G401 (cell line): ENCODE measurements at places on chromosomes 16 and 17.

- peak; percentile 38 for DNase-seq
Observed at GRCh38 chr17:59165933-59166342, 10.4 kb downstream of the PRR11 start.

DNA sequence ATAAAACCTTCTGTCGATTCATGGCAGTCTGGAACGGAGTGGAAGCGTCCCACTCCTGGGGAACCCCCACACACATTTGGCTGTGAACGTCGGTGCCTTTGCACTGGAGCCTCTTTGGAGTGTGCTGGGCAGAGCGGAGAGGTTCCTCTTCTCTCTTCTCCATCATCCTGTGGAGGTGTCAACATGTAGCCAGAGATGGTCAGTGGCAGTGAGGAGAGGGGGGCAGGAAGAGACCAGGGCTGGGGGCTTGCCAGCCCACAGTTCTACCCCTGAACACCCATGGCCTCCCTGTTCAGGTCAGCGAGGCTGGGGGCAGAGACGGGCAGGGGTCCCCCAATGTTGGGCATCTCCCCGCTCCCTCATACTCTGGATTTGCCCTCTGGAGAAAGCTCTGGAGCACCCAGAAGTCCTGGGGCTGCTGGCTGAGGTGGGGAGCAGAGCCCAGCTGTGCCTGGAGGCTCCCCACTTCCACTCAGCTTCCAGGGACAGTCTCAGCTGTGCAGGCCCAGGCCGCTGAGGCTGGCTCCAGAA, 223.7 kb downstream of the SEC14L1 start:
- DNase-seq: peak; percentile 54

DNA sequence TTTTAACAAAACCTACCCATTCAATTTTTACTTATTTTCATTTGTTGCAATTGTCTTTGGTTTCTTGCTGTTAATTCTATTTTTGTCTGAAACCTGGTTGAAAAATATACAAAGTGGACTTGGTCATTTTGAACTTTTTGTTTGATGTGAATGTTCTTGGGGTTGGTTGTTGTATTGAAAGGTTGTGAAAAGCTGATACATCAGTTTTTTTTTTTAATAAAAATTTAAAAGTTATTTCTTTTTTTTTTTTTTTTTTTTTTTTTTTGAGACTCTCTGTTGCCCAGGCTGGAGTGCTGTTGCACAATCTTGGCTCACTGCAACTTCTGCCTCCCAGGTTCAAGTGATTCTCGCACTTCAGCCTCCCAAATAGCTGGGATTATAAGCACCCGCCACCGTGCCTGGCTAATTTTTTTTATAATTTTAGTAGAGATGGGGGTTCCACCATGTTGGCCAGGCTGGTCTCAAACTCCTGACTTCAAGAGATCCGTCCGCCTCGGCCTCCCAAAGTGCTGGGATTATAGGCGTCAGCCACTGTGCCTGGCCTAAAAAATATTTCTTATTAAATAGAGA, 28.9 kb downstream of the WIPF2 start:
- DNase-seq: no peak

GRCh38 chr16:20874088-20874581, 26.0 kb downstream of the DCUN1D3 start:
- DNase-seq: no peak

GRCh38 chr17:75779987-75780889, 4.4 kb upstream of the UNK start:
- DNase-seq: no peak

- no peak for DNase-seq
Observed at GRCh38 chr17:806781-807522, 24.8 kb downstream of the MRM3 start.

GRCh38 chr16:89174055-89174827, 2.7 kb downstream of the CDH15 start:
- peak; percentile 28 for DNase-seq

- DNase-seq: no peak
Observed at GRCh38 chr17:29650396-29650795, 27.7 kb upstream of the CORO6 start.

DNA sequence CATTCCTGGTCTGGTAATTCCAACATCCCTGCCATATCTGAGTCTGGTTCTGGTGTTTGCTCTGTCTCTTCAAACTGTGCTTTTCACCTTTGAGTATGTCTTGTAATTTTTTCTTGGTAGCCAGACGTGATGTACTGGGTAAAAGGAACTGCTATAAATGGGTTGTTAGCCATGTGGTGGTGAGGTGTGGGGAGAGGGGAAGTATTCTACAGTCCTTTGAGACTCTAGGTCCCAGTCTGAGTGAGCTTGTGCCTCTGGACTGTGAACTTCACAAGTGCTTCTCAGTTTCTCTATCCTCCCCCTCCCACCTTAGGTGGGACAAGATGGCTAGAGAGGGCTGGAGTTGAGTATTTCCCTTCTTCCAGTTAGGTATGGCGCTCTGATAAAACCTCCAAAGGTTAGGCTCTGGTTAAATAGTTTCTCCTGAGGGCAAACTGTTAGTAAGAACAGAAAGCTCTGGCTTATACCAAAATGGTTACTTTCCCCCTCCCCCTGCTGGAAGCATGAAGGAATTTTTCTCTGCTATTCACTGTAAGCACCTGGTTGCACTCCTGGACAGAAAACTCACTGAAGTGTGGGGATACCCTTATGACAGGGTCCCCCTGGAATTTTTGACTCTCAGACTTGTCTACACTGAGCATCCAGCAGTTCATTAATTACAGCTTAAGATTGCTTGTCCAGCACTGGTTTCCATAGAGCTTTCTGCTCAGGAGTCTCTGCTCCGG, 87.8 kb downstream of the MARCHF10 start:
- no peak for DNase-seq

DNA sequence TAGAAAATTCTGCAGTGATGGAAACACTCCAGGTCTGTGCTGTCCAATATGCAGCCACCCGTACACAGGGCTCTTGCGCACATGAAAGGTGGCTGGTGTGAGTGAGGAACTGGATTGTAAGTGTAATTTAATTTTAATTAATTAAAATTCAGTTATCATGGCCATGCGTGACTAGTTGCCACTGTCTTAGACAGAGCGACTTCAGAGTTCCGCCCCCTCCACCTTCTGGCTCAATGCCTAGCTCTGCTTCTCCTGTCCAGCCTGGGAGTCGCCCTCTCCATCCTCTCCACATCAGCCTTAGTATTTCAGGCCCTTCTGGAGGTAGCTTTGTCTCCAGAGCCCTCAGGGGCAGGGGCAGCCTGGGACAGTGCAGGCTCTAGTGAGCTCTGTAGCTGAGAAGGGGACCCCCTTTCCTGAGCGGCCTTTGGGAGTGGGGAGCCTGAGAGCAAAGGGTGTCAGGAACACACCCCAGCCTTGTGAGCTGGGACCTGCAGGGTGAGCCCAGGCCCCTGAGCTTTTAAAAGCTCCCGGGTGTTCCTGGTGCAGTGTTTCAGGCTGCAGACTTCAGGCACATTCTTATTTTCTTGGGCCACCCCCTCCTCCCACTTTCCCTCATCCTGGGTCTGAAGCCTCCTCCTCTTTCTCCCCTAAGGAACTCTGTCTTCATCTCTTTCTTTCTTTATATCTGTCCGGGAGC, 99.4 kb downstream of the IRF8 start:
- DNase-seq: no peak

GRCh38 chr16:87407511-87408112, 15.5 kb downstream of the MAP1LC3B start:
- peak; percentile 62 for DNase-seq

DNA sequence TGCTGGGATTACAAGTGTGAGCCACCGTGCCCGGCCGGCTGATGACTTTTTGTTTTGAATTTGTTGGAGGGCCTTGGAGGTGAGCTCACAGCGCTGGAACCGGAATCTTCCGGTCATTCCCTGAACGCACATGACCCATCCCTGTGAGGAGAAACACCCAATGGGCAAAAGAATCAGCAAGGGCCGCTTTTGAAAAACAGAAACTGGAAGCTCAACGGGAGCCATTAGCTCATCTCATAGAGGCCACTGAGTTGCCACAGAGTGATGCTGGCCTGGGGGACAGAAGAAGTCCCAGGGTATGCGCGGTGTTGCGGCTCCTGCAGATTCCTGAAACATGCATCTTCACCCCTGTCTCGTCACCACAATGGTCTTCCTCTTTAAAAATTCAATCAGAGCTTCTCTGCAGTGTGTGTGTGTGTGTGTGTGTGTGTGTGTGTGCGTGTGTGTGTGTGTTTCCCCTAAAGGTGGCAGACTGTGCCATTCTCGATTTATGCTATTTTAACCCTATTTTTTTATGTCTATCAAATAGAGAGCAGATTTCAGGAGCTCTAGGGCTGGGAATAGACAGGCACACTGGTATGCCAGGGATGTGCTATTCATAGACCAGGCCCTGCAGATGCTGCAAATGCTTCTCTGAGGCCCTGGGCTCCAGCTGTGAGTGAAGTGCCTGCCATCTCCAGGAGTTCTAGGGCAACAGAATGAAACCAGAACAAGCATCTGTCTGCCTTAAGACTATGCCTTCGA, 68.3 kb downstream of the MARCHF10 start:
- no peak for DNase-seq

DNA sequence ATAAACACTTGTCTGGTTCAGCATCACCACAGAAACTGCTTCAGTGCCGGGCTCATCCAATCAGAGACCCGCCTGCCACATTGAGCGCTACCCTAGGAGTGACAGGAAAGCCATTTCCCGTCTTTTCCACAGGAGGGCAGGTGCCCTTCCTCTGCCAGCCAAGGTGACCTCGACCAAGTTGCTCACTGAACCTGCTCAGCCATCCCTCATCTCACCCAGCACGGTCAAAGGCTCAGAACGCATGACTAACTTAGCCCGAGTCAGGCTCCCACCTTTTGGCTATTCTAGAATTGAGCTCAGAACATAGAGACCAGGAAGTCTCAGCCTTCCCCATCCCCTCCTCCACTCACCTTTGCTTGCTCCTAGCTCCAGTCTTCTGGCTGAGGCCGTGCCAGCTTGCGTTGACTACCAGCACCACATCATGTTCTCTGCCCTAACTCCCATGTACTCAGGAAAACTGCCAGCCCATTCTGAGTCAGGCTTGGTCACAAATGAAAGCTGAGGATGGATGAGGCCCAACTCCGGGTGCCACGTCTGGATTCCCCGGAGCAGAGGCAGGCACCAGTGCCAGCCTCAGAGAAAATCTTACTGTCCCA, 15.6 kb downstream of the MRPS23 start:
- no peak for DNase-seq

- peak; percentile 64 for DNase-seq
Observed at GRCh38 chr16:9797306-9797705, 384.9 kb downstream of the GRIN2A start.

GRCh38 chr16:89574681-89575246, 794 bp upstream of the CPNE7 start:
- no peak for DNase-seq

- DNase-seq: no peak
Observed at GRCh38 chr17:74699236-74699635, 13.5 kb downstream of the CD300LF start.

DNA sequence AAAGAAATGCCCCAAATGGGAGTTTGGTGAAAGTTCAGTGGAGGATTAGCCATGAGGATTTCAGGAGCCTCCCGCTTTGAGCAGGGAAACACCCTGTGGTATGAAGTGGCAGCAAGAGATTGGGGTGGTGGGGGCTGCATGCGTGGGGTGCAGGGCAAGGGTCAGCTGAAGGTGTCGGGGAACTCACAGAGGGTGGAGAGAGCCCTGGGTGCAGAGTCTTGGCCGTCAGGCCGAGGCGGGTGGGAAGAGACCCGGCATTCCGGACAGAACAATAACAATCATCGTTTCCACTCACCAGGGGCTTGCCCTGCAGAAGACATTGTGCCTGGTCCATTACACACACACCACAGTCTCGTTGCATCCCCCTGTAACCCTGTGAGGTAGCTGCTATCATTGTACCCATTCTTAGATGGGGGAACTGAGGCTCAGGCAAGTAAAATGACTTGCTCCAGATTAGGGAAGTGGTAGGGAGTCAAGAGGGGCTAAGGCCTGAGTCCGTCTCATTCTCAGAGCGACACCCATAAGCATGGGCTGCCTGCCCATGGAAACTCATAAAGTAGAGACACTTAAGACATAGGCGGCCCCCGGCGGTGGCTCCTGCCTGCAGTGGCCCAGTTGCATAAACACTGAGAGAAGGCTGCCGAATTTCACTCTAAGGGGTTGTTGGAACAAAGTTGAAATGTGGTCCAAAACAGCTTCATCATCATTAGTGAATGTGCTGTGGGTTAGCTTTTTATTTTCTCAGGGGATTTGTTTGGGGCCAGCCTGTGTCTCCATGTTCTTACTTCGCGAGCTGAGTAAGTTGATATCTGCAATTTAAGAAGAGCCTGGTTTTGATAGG, 93.3 kb downstream of the CMIP start:
- DNase-seq: no peak

GRCh38 chr17:37026531-37026869, 77.7 kb downstream of the AATF start:
- no peak for DNase-seq

DNA sequence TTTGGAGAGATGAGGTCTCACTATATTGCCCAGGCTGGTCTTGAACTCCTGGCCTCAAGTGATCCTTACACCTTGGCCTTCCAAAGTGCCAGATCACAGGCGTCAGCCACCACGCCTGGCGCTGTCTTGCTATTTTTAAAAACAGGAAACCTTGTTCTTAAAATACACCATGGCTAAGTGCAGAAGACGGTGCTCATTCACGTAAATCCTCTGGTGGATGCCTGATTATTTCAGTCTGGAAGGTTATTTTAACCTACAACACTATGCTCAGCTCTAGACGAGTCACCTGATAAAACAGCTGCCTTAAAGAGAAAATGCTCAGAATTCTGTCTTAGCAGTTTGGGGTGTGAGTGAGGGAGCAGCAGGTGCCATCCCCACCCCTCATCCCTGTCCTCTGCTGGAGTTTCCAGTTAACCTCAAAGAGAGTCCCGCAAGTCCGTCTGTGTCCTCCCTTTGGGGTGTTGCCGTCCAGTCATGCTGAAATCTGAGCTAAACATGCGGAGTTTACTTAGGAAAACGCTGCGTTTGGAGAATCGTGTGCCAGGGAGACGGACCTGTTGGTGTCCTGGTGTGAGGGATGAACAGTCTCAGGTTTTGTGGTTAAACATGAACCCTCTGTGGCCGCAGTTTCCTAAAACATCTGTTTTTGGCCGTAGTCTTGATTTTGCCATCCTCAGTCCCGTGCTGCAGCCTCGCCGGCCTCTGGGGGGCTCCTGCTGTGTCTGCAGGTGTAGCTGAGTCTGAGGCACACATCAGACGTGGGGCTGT, 17.1 kb downstream of the SPG7 start:
- DNase-seq: no peak

- DNase-seq: no peak
Observed at GRCh38 chr17:11628374-11628773, 30.1 kb downstream of the DNAH9 start.

- DNase-seq: peak; percentile 45
Observed at GRCh38 chr17:35433075-35433894, 985 bp upstream of the SLFN12 start.

DNA sequence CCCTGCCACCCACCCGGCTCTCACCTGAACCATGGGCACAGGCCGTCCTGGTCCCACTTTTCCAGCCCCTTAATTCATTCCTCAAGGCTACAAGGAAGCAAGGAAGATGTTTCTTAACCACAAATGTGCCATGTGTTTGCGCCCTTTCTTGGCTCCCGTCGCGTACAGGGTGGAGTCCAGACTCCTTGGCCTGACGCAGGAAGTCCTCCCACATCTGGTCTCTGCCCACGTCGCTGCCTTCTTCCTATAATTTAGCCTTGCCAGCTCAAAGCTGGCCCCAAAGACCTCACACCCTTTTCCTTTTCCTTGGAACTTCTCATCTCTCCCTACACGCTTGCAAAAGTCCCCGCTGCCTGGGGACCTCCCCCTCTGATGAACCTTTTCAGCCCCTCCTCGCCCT, 38.8 kb upstream of the BHLHA9 start:
- DNase-seq: no peak
